ENCODE measurements at places on chromosomes 3 and 15. TPM values are rescaled to one million over a fixed set of nuclear protein-coding genes. Genes with fewer than 3 reads are reported as not detected.

TEX55 gene
- total RNA-seq, result not detected

DOCK3 gene
- total RNA-seq, result 5.0 TPM

GUCA1C gene
- total RNA-seq, result not detected

THSD4 gene
- 1.4 TPM for total RNA-seq

SKOR1 gene
- 0.49 TPM for total RNA-seq

GCNT3 gene
- not detected for total RNA-seq

TTLL13 gene
- total RNA-seq, result 0.19 TPM

GP5 gene
- 0.09 TPM for total RNA-seq

DNA sequence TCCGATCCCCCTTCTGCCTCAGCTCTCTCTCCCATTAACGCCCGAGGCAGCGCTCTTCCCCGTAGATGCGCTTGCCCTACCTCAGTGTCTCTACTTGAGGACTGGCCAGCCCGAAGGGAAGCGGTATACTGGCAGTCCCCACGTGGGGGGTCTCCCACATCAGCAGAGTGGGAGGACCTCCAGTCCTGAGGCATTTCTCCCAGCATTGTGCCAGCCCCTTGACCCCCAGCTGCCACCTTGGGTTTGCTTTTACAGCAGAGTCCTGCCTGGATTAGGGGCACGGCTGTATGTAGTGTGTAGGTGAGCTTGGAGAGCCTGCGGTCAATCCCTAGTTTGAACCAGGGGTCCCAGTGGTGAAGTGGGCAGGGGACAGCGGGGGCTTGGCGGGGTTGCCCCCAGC lies 767 bp downstream of the SEMA3F start:
- no peaks in the 10 kb centered on the region for H3K36me3 ChIP-seq
- H3K4me1 ChIP-seq, result peaks cover 30% of the 10 kb centered on the region
- no peak overlapping the region for H3K27ac ChIP-seq
- DNase-seq, result no peak
- H3K4me3 ChIP-seq, result peak overlapping the region; percentile 88

DNA sequence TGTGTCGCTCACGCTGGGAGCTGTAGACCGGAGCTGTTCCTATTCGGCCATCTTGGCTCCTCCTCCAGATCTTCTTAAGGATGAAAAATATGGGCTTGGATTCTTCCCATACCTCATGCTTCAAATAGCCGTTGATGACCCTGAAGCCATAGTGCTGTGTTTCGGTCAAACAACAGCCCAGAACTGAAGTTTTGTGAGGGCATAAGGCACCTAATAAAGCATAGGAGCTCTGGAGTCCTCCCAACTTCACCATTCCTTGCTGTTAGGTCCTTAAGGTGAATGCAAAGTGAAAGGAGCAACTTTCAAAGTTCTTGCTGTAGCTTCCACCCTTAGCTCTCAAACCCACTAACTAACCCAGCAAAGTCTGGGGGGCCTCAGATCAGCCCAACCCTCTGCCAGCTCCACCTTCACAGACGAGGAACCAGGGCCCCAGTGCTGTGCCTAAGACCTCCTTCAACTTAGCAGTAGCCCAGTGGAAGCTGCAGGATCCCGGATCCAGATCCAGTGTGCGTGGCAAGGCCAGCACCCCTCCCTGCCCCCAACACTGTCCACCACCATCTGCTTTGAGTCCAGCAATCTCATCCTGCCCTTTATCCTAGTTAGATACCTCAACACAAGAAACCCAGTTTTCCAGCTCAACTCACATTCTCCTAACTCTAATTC lies at the start of gene GRK7:
GRK7 (plus strand) TSS at position 321 of the 663 bp plus-strand sequence. CDS start 14,877 bp downstream, outside the sequence.
- no peaks in the 10 kb centered on the region for H3K36me3 ChIP-seq
- peak within 1 kb of the TSS; percentile 75 for H3K27ac ChIP-seq
- no peak for DNase-seq
- H3K4me1 ChIP-seq, result peaks cover 3% of the 10 kb centered on the region
- no peaks in the 10 kb centered on the region for H3K27me3 ChIP-seq

DNA sequence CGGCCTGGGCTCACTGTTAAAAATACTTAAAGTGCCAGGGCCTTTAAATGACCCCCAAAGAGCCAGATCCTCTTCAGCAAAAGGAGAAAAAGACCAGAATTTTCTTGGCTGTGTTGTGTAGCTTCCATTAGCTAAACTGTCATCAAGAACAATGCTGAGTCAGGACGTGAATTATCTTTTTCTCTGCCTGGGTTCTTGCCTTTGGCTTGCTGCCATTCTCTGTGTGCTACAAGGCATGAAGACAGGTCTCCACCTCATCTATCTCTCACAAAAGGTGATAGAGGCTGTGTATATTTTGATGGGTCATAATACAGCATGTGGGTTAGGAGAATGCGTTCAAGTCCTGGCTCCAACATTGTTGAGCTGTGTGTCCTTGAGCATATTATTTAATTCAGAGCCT lies 52.4 kb upstream of the SELENOK start:
- no peak overlapping the region for H3K27ac ChIP-seq
- H3K4me3 ChIP-seq, result no peak overlapping the region
- DNase-seq, result no peak
- H3K27me3 ChIP-seq, result no peaks in the 10 kb centered on the region
- H3K36me3 ChIP-seq, result peaks cover 5% of the 10 kb centered on the region

GRCh38 chr3:173800154-173800553 lies 402.6 kb downstream of the NLGN1 start:
- no peaks in the 10 kb centered on the region for H3K27me3 ChIP-seq
- no peaks in the 10 kb centered on the region for H3K36me3 ChIP-seq
- peak overlapping the region; percentile 94 for H3K27ac ChIP-seq
- peaks cover 46% of the 10 kb centered on the region for H3K4me1 ChIP-seq

- H3K27me3 ChIP-seq, result no peaks in the 10 kb centered on the region
- H3K4me3 ChIP-seq, result no peak overlapping the region
Observed at GRCh38 chr3:185342459-185343174, 20.3 kb upstream of the MAP3K13 start.

DNA sequence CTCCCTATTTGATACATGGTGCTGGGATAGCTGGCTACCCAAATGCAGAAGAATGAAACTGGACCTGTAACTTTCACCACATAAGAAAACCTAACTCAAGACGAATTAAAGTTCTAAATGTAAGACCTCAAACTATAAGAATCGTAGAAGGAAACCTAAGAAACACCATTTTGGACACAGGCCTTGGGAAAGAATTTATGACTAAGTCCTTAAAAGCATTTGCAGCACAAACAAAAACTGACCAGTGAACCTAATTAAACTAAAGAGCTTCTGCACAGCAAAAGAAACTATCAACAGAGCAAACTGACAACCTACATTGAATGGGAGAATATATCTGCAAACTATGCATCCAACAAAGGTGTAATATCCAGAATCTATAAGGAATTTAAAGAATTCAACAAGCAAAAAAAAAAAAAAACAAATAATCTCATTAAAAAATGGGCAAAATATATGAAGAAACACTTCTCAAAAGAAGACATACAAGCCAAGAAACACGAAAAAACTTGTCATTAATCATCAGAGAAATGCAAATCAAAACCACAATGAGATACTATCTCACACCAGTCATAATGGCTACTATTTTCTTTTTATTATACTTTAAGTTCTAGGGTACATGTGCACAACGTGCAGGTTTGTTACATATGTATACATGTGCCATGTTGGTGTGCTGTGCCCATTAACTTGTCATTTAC lies 37.0 kb downstream of the HDGFL3 start:
- peaks cover 10% of the 10 kb centered on the region for H3K4me1 ChIP-seq
- H3K4me3 ChIP-seq, result no peak overlapping the region
- DNase-seq, result no peak
- peaks cover 48% of the 10 kb centered on the region for H3K36me3 ChIP-seq
- H3K27ac ChIP-seq, result no peak overlapping the region

DNA sequence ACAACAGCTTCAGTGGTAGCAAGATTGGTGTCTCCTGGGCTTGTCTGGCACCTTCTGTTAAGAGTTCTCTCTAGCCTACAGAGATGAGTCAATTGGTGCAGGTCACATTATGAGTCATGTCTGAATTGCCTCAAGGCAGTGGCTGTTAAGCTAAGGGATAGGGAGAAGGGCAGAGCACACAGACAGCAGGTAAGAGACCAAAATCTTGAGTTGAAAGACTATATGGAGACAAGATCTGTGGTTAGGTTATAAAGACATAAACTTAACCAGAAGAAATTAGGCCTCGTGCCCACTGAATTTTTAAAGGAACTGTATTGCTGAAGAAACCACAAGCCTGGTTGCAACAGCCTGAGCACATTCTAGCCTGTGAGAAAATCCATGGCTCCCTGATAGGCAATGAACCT lies 19.2 kb upstream of the KPNA1 start:
- H3K27ac ChIP-seq, result no peak overlapping the region
- DNase-seq, result no peak
- peaks cover 8% of the 10 kb centered on the region for H3K27me3 ChIP-seq
- no peaks in the 10 kb centered on the region for H3K4me1 ChIP-seq

GRCh38 chr15:57079931-57080620 lies 161.6 kb downstream of the TCF12 start:
- no peak overlapping the region for H3K4me3 ChIP-seq
- no peak for DNase-seq
- no peak overlapping the region for H3K27ac ChIP-seq

DNA sequence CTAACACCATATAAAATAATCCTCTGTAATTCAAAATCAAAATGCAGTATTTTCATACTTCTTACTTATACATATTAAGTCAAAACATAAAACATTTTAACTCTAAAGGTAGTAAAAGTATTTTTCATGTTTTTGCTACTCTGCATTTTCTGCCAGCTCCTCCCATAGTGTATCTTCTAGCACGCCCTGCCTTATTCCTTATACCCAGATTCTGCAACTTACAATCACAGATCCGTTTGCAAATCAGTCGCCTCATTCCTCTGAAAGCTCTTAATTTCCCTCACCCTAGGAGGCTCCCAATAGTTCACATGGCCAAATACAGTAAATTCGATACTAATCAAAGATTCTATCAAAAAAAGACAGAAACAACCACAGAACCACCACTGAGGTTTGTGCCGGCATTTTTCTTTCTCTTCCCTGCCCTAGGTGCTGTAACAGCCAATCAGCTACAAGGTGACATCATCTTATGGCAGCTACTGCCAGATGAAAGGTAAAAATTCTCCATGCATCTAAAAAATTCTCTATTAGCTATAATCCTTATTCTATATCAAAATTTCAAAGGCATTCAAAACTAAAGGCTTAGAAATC lies 72.9 kb downstream of the CLASP2 start:
- no peaks in the 10 kb centered on the region for H3K27me3 ChIP-seq
- no peak for DNase-seq
- H3K4me3 ChIP-seq, result peak overlapping the region; percentile 89
- H3K27ac ChIP-seq, result peak overlapping the region; percentile 94
- no peaks in the 10 kb centered on the region for H3K36me3 ChIP-seq

DNA sequence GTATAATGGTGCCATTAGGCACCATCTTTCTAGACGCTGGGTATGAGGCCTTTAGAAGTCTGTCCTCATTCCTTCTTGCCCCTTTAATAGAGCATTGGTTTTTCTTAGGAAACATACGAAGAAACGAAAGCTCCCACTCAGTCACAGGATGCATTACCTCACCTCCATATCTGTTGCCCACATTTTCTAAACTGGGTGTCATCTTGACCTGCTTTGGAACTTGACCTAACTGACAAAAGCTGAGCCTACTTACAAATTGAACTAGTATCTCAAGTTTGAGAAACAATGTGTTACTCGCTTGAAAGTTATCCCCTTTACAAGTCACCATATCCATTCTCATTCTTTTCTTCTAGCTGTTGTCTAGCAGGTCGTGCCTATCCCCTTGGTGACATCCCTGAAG lies 102.7 kb downstream of the VPS8 start:
- H3K4me3 ChIP-seq, result no peak overlapping the region
- DNase-seq, result no peak
- peaks cover 22% of the 10 kb centered on the region for H3K4me1 ChIP-seq
- no peaks in the 10 kb centered on the region for H3K27me3 ChIP-seq
- no peak overlapping the region for H3K27ac ChIP-seq
